MG63 (cell line): ENCODE measurements at places on chromosomes 7 and 10.
A peak's percentile ranks its signal among the peaks of the same experiment; 100 is the strongest.

GRCh38 chr10:94622666-94623205, 60.8 kb upstream of the CYP2C18 start:
- no peak for DNase-seq

DNA sequence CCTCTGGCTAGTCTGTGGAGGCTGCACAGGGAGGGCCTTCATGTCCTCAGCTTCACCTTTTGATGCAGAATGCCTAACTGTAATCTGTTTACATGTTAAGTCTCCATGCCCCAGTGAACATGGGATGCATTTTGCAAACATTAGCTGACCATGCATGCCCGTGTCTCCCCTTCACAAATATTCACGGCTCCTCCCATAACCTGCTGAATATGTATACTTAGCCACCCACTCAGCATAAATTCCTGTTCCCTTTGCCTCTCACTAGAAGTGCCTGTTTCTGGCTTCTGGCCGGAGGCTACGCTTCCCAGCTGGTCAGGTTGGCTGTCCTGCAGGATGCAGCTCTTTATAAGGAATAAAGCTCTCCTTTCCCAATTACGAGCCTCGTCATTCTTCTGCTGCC, 552.7 kb downstream of the DNAJB6 start:
- DNase-seq: no peak

DNA sequence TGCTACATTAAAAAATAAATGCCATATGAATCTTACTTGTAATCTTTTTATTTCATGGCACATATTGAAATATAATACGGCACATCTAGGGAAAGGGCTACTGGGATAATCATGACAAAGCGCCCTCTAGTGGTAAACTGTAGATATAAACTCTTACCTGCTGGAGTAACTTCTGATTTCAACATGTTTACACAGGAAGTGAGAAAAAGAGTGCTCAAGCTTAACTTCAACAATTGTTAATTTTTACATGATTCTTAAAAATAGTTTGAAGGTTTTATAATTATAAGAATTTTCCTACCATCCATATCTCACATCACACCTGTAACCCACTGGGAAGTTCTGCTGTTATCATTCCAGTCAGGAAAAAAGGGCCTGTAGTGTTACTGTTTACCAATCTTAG, 2.0 kb upstream of the HEPACAM2 start:
- no peak for DNase-seq

GRCh38 chr10:4588824-4589223, 237.2 kb upstream of the AKR1E2 start:
- DNase-seq: no peak

DNA sequence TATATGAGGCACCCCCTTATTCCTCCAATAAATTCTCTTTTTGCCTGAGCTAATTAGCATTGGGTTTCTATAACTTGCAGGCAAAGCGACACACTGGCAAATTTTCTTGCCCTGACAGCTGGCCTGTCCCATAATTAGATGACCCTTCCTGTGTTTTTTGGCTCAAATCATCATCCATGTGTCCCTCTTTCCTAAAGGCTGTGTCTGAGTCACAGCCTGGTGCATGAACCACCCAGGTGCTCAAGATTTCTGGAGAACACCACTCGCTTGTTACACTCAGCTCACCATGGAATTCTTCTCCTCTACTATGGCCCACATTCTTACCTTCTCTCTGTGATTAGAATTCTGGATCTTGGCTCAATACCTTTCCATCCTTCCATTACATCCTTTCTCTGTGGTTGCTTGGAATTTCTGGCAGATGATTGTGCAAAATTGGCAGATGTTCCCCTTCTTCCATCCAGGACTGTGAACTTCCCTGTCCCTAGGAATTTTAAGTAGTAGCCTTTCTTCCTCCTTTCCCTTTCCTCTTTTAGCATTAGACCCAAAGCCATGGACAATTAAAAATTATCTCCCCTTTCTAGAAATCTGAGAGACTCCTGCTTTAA, 116.0 kb upstream of the ANKRD1 start:
- DNase-seq: no peak

GRCh38 chr10:22805304-22805703, 90.9 kb upstream of the PIP4K2A start:
- DNase-seq: peak; percentile 45
